ENCODE measurements at places on chromosomes 11 and 22.

DNA sequence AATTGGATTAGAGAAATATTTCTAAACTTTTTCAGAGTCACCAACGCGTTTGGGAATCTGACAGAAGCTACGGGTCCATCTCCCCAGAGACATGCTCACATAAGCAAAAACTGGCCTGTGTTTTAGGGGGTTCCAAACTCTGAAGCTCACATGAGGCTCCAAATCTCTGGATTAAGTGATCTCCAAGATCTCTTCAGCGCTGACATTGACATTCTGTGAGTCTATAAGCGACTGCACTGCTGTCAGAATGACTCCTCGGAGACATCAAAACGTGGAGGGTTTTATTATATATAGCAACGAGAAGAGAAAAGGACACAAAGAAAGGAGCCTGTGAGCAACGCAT lies 642 bp upstream of the SIK2 start:
- no peak for DNase-seq

DNA sequence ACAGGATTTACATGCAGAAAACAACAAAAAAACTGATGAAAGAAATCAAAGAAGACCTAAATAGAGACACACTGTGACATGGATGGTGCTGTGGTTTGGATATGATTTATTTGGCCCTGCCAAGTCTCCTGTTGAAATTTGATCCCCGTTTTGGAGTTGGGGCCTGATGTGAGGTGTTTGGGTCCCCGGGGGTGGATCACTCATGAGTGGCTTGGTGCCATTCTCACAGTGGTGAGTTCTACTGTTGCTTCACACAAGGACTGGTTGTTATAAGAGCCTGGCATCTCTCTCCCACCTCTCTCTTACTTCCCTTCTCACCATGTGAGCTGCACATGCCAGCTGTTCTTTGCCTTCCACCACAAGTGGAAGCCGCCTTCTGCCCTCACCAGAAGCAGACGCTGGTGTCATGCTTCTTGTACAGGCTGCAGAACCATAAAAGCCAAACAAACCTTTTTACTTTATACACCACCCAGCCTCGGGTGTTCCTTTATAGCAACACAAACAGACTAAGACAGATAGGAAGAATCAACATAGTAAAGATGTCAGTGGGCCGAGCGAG lies 7.8 kb upstream of the RTL6 start:
- no peak for DNase-seq

DNA sequence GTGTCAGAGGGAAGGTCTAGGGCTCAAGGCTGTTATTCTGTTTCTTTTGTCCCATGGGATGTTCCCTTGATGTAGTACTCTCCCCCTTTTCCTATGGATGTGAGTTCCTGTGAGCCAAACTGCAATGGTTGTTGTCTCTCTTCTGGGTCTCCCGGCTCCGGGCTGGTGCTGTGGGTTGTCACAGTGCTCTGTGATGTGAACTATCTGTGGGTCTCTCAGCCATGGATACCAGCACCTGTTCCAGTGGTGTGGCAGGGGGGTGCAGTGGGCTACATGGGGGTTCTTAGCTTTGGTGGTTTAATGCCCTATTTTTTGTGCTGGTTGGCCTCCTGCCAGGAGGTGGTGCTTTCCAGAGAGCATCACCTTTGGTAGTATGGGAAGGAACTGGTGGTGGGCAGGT lies 941.1 kb downstream of the KCNA4 start:
- DNase-seq: no peak

GRCh38 chr11:46920755-46921154 lies 2.4 kb upstream of the LRP4 start:
- DNase-seq: peak; percentile 98

GRCh38 chr22:28798810-28799605 lies 1.4 kb downstream of the XBP1 start:
- peak; percentile 88 for DNase-seq
